Cortex of kidney (tissue), 1 donor: ENCODE measurements at places on chromosomes 4 and X.

DNA sequence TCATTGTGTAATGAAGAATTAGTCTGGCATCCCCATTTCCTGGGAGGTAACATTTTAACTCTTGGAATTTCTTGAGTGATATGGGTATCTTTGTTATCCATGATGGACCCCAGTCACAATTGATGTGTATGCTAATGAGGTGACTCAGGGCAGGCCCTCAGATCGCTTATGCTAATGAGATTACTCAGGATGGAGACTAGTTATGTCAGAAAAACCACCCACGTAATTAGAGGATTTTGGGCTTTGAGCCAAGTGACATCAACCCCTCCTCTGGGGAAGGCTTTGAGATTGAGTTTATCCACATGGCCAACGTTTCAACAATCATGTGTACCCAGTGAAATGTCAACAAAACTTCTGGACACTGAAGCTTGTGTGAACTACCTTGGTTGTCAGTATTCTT is 772.7 kb downstream of the STPG2 start:
- no peak for DNase-seq

GRCh38 chrX:1221296-1221845 is 8.9 kb upstream of the CRLF2 start:
- no peak for DNase-seq

GRCh38 chr4:39976141-39976944 is 1.4 kb downstream of the PDS5A start:
- DNase-seq = no peak

GRCh38 chrX:119753639-119754257 is 4.6 kb upstream of the SOWAHD start:
- no peak for DNase-seq

DNA sequence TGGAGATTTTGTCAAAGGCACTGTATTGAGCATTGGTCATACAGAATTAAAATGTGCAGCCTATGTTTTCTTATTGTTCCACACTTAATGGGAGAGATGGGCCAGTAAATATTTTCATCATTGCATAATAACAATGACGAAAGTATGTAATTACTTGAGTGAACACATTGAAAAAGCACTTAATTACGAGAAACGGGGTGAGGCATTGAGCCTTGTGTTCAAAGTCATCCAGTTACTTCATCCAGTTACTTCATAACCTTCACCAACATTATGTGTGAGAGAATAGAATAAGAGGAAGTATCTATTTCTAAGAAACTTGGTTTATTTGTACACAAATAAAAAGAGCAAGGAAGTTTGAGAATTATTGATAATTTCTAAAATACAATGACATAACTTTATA is 1427.0 kb downstream of the ADGRL3 start:
- no peak for DNase-seq
